ENCODE measurements at places on chromosomes 16 and 17. TPM values are rescaled to one million over a fixed set of nuclear protein-coding genes. Genes with fewer than 3 reads are reported as not detected.

Gene CHST5
- total RNA-seq = not detected

Gene KRTAP4-6
- not detected for total RNA-seq

Gene LITAFD
- total RNA-seq = not detected

Gene SEPTIN1
- 0.26 TPM for total RNA-seq

Gene GRB7
- under 0.01 TPM for total RNA-seq

Gene ZPBP2
- total RNA-seq = not detected

Gene SDK2
- total RNA-seq = under 0.01 TPM

Gene CFDP1
- 47.9 TPM for total RNA-seq

Gene DBF4B
- 3.3 TPM for total RNA-seq

Gene KCNJ18
- total RNA-seq = not detected

- DNase-seq = no peak
- peak overlapping the region; percentile 80 for H3K27ac ChIP-seq
- H3K4me1 ChIP-seq = peaks cover 6% of the 10 kb centered on the region
- H3K4me3 ChIP-seq = peak overlapping the region; percentile 88
- no peaks in the 10 kb centered on the region for H3K27me3 ChIP-seq
Observed at GRCh38 chr16:69338557-69339288, 641 bp downstream of the COG8 start.

DNA sequence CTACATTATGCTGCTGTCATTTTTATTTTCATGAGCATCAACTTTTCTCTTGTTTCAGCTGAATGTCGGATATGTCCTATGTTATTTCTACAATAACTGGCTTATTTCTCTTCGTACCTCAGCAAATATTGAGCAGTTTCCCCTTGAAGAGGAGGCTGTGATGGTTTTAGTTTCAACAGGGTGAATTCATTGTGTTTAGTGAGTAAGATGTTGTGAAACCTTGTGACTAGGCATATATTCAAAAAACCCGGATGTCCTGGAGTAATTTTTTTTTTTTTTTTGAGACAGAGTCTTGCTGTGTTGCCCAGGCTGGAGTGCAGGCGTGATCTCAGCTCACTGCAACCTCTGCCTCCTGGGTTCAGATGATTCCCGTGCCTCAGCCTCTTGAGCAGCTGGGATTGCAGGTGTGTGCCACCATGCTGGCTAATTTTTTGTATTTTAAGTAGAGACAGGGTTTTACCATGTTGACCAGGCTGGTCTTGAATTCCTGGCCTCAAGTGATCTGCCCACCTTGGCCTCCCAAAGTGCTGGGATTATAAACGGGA, 11.1 kb downstream of the CPD start:
- H3K27ac ChIP-seq = no peak overlapping the region
- no peaks in the 10 kb centered on the region for H3K36me3 ChIP-seq
- H3K4me3 ChIP-seq = no peak overlapping the region
- H3K27me3 ChIP-seq = no peaks in the 10 kb centered on the region

DNA sequence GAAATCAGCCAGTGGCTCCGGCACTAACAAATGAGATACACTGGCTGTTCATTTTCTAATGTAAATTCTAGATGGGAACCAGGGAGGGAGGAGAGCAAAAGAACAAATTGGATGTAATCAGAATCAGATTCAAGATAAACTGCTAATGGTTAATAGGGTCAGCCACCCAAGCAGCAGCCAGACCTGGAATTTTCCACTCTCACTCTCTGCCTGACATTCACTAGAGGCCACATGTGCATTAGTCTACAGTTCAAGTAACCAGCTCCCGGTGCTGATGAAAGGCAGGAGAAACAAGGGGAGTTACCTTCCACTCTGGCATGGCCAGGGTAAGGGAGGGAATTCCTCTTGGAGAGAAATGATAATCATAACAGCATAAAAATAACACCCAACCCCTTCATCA, 597.7 kb downstream of the TOX3 start:
- no peaks in the 10 kb centered on the region for H3K27me3 ChIP-seq
- H3K4me1 ChIP-seq = no peaks in the 10 kb centered on the region
- H3K27ac ChIP-seq = no peak overlapping the region
- H3K36me3 ChIP-seq = no peaks in the 10 kb centered on the region
- no peak overlapping the region for H3K4me3 ChIP-seq
- peak; percentile 13 for DNase-seq

GRCh38 chr16:70255574-70255973, 3.8 kb upstream of the EXOSC6 start:
- H3K36me3 ChIP-seq = peaks cover 39% of the 10 kb centered on the region
- no peak overlapping the region for H3K4me3 ChIP-seq
- H3K27me3 ChIP-seq = no peaks in the 10 kb centered on the region
- H3K4me1 ChIP-seq = no peaks in the 10 kb centered on the region
- no peak for DNase-seq

GRCh38 chr17:16046966-16047365, 47.3 kb downstream of the TTC19 start:
- no peaks in the 10 kb centered on the region for H3K4me1 ChIP-seq
- H3K36me3 ChIP-seq = peaks cover 9% of the 10 kb centered on the region
- no peak overlapping the region for H3K4me3 ChIP-seq
- H3K27ac ChIP-seq = no peak overlapping the region

- H3K4me3 ChIP-seq = no peak within 1 kb of the TSS
- H3K36me3 ChIP-seq = no peaks in the 10 kb centered on the region
- H3K27ac ChIP-seq = no peak within 1 kb of the TSS
Observed at GRCh38 chr16:71526111-71526631, at the start of gene CHST4. TSS of gene CHST4 (plus strand) at chr16:71526426. CDS start at chr16:71536678, 10,252 bp downstream.

GRCh38 chr16:66298006-66298405, 68.5 kb upstream of the CDH5 start:
- H3K36me3 ChIP-seq = no peaks in the 10 kb centered on the region
- no peaks in the 10 kb centered on the region for H3K4me1 ChIP-seq
- H3K27ac ChIP-seq = no peak overlapping the region
- H3K27me3 ChIP-seq = peaks cover 15% of the 10 kb centered on the region
- no peak overlapping the region for H3K4me3 ChIP-seq

- H3K27ac ChIP-seq = no peak overlapping the region
- H3K4me1 ChIP-seq = no peaks in the 10 kb centered on the region
- no peaks in the 10 kb centered on the region for H3K36me3 ChIP-seq
- H3K27me3 ChIP-seq = no peaks in the 10 kb centered on the region
- no peak overlapping the region for H3K4me3 ChIP-seq
Observed at GRCh38 chr17:42284566-42284965, 3.7 kb upstream of the STAT5A start.

DNA sequence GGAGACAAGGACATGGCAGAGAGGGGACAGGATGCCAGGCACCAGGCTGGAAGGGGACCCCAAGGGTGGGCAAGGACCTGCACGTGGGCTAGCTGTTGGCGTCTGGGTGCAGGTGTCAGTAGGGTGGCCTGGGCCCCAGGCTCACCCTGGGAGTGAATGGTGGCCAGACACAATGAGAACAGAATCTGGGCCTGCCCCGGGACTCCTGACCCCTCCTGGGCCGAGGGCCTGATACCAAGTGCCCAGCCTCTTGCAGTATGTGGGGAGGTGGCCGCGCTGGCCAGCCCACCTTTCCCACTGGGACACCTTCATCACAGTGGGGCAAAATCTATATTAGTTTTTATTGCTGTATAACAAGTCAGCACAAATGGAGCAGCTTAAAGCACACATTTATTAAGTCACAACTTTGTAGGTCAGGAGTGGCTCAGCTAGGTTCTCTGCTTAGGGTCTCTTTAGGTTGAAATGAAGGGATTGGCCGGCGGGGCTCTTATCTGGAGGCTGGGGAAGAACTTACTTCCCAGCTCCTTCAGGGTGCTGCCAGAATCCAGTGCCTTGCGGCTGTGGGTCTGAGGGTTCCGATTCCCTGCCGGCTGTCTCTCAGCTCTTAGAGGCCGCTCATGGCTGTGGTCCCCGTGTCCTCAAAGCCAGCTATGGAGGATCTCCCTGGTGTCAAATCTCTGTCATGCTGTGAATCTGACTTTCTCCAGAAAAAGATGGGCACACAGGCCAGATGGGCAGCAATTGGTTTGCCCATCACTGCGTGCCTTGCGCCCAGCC, 3.6 kb downstream of the PRSS33 start:
- no peak overlapping the region for H3K27ac ChIP-seq
- DNase-seq = no peak
- no peak overlapping the region for H3K4me3 ChIP-seq
- peaks cover 26% of the 10 kb centered on the region for H3K27me3 ChIP-seq
- H3K4me1 ChIP-seq = no peaks in the 10 kb centered on the region

GRCh38 chr17:59278406-59278805, 53.0 kb upstream of the YPEL2 start:
- DNase-seq = no peak
- H3K27ac ChIP-seq = no peak overlapping the region
- H3K4me1 ChIP-seq = no peaks in the 10 kb centered on the region
- H3K27me3 ChIP-seq = no peaks in the 10 kb centered on the region

- no peak for DNase-seq
- no peaks in the 10 kb centered on the region for H3K4me1 ChIP-seq
- no peak overlapping the region for H3K27ac ChIP-seq
Observed at GRCh38 chr17:81500047-81500446, 12.6 kb downstream of the ACTG1 start.

DNA sequence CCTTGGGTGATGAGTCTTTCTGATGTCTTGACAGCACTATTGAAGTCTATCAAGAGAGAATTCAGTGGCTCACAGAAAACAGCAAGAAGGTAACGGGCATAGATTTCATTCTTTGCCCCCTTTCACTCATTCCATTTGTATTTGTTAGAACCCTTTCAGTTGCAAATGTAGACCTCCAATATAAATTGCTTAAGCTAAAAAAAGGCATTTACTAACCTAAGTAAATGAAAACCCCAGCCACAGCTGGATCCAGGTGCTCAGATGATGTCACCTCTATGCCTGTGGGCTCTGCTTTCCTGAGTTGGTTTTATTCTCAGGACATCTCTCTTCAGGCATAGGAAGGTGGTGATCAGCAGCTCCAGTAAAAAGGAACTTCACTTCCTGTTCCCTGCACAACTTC, 11.1 kb downstream of the VWA3A start:
- H3K36me3 ChIP-seq = no peaks in the 10 kb centered on the region
- H3K27me3 ChIP-seq = no peaks in the 10 kb centered on the region
- no peak overlapping the region for H3K4me3 ChIP-seq
- no peak for DNase-seq

- no peak overlapping the region for H3K27ac ChIP-seq
- H3K27me3 ChIP-seq = peaks cover 3% of the 10 kb centered on the region
- peak; percentile 43 for DNase-seq
Observed at GRCh38 chr17:41784207-41784744, 2.2 kb downstream of the JUP start.

GRCh38 chr16:69180011-69180338, 7.0 kb upstream of the SNTB2 start:
- DNase-seq = no peak
- no peak overlapping the region for H3K27ac ChIP-seq
- H3K36me3 ChIP-seq = no peaks in the 10 kb centered on the region
- peaks cover 11% of the 10 kb centered on the region for H3K4me1 ChIP-seq

GRCh38 chr16:67430504-67430976, 381 bp upstream of the HSD11B2 start:
- peaks cover 27% of the 10 kb centered on the region for H3K27me3 ChIP-seq
- no peaks in the 10 kb centered on the region for H3K36me3 ChIP-seq
- no peak for DNase-seq
- peak overlapping the region; percentile 4 for H3K4me3 ChIP-seq

DNA sequence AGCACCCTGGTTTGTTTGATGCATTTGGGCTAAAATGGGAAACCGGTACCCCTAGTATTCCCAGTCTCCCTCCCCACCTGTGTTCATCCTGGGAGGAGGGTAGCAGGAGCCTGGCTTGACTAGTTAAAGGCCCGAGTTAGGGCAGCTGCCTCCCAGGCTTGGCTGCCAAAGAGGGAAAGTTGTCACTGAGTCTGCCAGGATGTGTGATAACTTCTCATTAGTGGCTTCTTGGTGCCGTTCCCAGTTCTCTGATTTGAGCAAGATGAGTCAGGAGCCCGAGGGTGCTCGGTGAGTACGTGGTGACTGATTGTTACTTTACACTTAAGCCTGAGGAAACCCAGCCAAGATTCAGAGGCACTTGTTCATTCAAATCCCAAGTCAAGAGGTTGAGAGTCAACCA, 2.5 kb downstream of the KRT32 start:
- no peaks in the 10 kb centered on the region for H3K36me3 ChIP-seq
- DNase-seq = peak; percentile 66
- H3K27ac ChIP-seq = no peak overlapping the region
- peaks cover 6% of the 10 kb centered on the region for H3K27me3 ChIP-seq
- H3K4me1 ChIP-seq = peaks cover 4% of the 10 kb centered on the region

- no peak for DNase-seq
- H3K36me3 ChIP-seq = no peaks in the 10 kb centered on the region
- H3K4me1 ChIP-seq = peaks cover 20% of the 10 kb centered on the region
- peak overlapping the region; percentile 79 for H3K27ac ChIP-seq
Observed at GRCh38 chr17:43545383-43545632, 832 bp downstream of the ETV4 start.

- no peak overlapping the region for H3K27ac ChIP-seq
- H3K4me1 ChIP-seq = no peaks in the 10 kb centered on the region
- no peaks in the 10 kb centered on the region for H3K36me3 ChIP-seq
- DNase-seq = no peak
- no peaks in the 10 kb centered on the region for H3K27me3 ChIP-seq
Observed at GRCh38 chr16:68722119-68723024, 14.7 kb upstream of the CDH1 start.

- no peak for DNase-seq
- H3K36me3 ChIP-seq = peaks cover 15% of the 10 kb centered on the region
- no peak overlapping the region for H3K4me3 ChIP-seq
Observed at GRCh38 chr17:4049546-4049945, 85.3 kb upstream of the ATP2A3 start.

GRCh38 chr17:42797067-42798007, 1.2 kb downstream of the COA3 start:
- no peak for DNase-seq
- peak overlapping the region; percentile 96 for H3K4me3 ChIP-seq
- H3K4me1 ChIP-seq = no peaks in the 10 kb centered on the region
- peaks cover 3% of the 10 kb centered on the region for H3K36me3 ChIP-seq
- no peaks in the 10 kb centered on the region for H3K27me3 ChIP-seq

DNA sequence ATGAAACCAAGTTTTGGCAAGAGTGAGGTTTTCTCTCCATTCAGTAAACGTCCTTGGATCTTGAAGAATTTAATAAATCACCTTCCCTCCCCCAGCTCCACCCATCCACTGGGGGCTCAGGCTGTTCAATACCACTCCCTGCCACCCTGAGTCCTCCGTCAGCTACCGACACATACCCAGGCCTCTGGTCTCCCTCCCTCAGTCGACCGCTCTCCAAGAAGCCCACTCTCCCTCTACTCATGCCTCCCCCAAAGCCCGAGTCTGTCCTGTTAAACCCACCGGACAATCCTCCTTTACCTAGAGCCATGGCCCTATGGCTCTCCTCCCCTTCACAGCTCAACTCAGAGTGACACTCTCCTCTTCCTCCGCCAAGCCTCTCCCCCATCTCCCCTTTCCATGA, 19.7 kb upstream of the SLC4A1 start:
- H3K27ac ChIP-seq = no peak overlapping the region
- no peak for DNase-seq
- no peaks in the 10 kb centered on the region for H3K36me3 ChIP-seq
- H3K4me3 ChIP-seq = no peak overlapping the region
- peaks cover 3% of the 10 kb centered on the region for H3K27me3 ChIP-seq
- no peaks in the 10 kb centered on the region for H3K4me1 ChIP-seq

- H3K4me1 ChIP-seq = peaks cover 10% of the 10 kb centered on the region
- no peak overlapping the region for H3K4me3 ChIP-seq
- H3K27me3 ChIP-seq = no peaks in the 10 kb centered on the region
Observed at GRCh38 chr17:68057531-68057952, 22.0 kb downstream of the KPNA2 start.

Data from fibroblast of lung (primary cell).